ENCODE measurements at places on chromosomes 16 and 17. TPM values are rescaled to one million over a fixed set of nuclear protein-coding genes. Genes with fewer than 3 reads are reported as not detected.

GRCh38 chr17:40361063-40361924 is 3.2 kb downstream of the GJD3 start:
- no peak for DNase-seq

GRCh38 chr17:33914125-33914524 is 341.0 kb upstream of the CCL2 start:
- no peak for DNase-seq

Gene B3GNT9
- total RNA-seq = 34.7 TPM

GRCh38 chr17:30969989-30970830 is 629 bp upstream of the RNF135 start:
- DNase-seq = peak; percentile 23

Gene KRT36
- total RNA-seq = not detected

GRCh38 chr17:50693036-50693682 is 14.6 kb downstream of the ANKRD40 start:
- no peak for DNase-seq

Gene PRAC1
- not detected for total RNA-seq

- no peak for DNase-seq
These were observed 9.1 kb downstream of the WSCD1 start for GRCh38 chr17:6079155-6079888.

Gene TMEM256
- 122 TPM for total RNA-seq

GRCh38 chr16:53220585-53220984 is 165.8 kb downstream of the CHD9 start:
- peak; percentile 9 for DNase-seq

Gene PIGS
- 114 TPM for total RNA-seq

Gene GAS2L2
- total RNA-seq = not detected

GRCh38 chr17:67312265-67312664 is 54.1 kb downstream of the PSMD12 start:
- no peak for DNase-seq

Gene TBX4
- total RNA-seq = 1.6 TPM

GRCh38 chr16:72783716-72784318 is 264.1 kb downstream of the ZFHX3 start:
- peak; percentile 29 for DNase-seq

GRCh38 chr17:17666111-17666714 is 15.0 kb upstream of the RAI1 start:
- DNase-seq = no peak

GRCh38 chr17:44095647-44096496 is 25.3 kb downstream of the G6PC3 start:
- peak; percentile 97 for DNase-seq

DNA sequence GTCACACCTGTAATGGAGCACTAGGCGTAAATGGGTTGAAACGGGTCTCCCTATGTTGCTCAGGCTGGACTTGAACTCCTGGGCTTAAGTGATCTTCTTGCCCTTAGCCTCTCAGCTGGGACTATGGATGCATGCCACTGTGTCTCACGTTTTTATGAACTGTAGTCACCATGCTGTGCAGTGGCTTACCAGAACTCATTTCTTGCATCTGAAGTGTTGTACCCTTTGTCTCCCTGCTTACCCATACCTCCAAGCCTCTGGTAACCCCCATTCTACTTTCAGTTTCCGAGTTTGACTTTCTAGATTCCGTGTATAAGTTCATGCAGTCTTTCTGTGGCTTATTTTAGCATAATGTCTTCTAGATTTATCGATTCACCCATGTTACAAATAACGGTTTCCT is 7.7 kb downstream of the PYCARD start:
- DNase-seq = no peak

Gene ANKFN1
- total RNA-seq = 0.21 TPM

- no peak for DNase-seq
These were observed 7.4 kb downstream of the CMIP start for GRCh38 chr16:81451753-81452680.

Gene IL17C
- not detected for total RNA-seq

GRCh38 chr16:87445486-87445885 is 47.3 kb downstream of the ZCCHC14 start:
- DNase-seq = no peak

Gene OTOA
- total RNA-seq = 0.51 TPM

Gene ZPBP2
- total RNA-seq = not detected

Gene DHRS7C
- 0.63 TPM for total RNA-seq

DNA sequence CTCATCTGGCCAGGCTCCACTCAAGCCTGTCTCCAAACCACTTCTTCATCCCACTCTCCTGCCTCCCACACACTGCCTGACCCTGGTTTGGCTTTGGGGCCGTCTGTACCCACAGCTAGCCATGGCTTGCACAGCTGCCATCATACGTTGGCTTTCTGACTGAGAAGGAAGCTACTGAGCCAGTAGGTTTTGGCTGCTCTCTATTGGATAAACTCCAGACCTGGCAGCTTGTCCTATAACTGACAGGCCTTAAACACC is 3.9 kb downstream of the MIF4GD start:
- no peak for DNase-seq

Measured in cardiac muscle cell (in vitro differentiated cells and primary cell).